T-helper 9 cell (primary cell): ENCODE measurements at places on chromosomes 16 and 17.

DNA sequence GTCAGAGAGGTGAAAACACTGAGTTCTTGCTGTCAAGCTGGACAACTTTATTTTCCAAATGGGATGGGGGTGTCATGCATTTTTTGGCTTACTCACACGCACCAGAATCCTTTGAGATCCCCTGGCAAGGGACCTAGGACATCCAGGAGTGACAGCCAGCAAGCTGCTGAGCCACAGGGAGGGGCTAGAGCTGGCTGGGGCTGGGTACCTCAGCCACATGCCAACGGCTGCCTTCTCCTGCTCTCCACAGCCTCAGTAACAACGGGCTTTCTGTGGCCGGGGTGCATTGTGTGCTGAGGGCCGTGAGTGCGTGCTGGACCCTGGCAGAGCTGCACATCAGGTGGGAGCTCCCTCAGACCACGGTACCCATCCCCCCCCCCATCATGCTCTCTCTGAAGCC lies 47.6 kb downstream of the NLRC5 start:
- DNase-seq = no peak

DNA sequence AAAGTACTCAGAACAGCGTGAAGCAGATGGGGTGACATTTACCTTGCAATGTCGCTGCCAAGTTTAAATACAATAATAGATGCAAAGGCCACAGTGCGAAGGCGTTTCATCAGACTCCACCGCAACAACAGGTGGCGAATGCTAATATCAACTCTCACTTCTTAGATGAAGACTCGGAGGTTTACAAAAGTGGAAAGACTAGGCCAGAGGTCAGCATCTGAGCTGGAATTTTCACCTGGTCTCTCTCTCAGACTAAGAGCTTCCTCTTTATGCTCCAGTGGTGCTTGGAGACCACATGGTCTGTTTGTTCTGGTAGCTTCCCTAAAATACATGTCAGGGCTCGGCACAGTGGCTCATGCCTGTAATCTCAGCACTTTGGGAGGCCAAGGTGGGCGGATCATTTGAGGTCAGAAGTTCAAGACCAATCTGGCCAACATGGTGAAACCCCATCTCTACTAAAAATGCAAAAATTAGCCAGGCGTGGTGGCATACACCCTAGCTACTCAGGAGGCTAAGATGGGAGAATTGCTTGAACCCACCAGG lies 169.1 kb downstream of the XYLT1 start:
- no peak for DNase-seq

DNA sequence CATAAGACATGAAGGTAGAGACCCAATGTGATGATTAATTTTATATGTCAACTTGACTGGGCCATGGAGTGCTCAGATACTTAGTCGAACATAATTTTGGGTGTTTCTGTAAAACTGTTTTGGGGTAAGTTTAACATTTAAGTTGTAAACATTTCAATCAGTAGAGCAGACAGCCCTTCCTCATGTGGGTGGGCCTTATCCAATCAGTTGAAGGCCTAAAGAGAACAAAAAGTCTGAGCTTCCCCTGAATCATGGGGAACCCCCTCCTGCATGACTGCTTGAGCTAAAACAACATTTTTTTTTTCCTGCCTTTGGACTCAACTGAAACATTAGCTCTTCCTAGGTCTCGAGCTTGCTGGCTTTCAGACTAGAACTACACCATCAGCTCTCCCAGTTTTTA lies 327.3 kb upstream of the SOX9 start:
- no peak for DNase-seq

DNA sequence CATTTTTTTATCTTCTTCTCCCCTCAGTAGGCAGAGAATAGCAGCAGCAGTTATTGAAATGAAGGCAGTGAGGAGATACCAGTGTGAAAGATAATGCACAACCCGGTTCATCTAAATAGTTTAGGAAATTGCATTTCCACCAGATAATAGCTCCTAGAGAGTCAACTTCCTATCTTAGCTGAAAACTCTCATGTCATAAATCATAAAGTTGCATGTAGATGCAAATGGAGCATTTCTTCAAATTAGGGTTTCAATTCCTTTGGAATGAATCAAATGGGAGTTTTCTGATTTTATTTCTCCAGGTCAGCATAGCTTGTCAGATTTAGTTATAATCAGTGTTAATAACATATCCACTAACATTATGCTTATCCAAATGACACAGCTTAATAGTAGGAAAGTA lies 335.3 kb downstream of the CNTNAP4 start:
- DNase-seq = no peak

DNA sequence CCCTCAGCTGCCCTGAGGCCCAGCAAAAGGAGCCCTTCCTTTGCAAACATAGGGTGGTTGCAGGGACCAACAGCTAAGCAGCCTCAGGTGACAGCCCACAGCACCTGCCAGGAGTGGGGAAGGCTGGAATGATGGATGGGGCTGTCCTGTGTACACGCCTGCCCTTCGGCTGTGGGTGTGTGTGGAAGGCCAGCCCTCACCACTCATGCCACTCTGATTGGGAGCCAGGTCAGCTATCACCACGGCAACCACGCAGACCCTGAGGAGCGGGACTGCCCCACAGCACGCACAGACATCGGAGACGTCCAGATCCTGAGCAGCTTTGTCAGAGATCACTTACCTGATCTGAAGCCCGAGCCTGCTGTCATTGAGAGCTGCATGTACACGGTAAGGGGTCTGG lies 11.9 kb downstream of the PIPOX start:
- no peak for DNase-seq

- peak; percentile 92 for DNase-seq
These were observed 945 bp downstream of the SGSH start for GRCh38 chr17:80219013-80219762.

DNA sequence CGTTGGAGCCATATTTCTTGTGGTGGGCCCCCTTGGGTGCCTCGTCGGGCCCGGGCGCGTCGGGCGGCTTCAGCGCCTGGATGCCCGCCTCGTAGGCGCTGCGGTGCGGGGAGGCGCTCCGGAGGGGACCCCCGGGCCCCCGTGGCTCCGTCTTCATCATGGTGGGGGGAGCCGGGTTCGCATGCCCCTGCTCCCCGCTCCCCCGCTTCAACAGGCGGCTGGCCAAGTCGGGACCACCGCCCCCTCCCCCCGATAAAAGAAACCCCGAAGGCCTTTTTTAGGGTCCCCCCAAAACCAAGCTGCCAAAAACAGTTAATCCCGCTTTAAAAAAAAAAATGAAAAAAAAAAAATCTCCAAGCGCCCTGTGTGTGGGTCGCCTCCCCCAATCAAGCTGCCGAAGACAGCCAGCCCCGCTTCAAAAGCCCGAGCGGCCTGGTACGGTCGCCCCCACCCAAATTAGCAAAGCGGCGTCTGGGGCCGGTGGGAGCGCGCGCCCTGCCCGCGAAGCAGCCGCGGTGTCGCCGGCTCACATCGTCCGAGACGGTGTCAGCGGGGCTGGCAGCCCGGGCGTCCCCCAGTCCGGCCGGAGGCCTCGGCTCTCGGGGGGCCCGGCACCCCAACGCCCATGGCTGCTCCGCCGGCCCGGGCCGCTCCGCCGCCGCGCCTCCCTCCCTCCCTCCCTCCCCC lies at the start of gene PPP1R9B:
TSS of gene PPP1R9B (minus strand) at position 324 of the 687 bp plus-strand sequence. CDS start at position 160, 164 bp downstream.
- peak; percentile 23 for DNase-seq

DNA sequence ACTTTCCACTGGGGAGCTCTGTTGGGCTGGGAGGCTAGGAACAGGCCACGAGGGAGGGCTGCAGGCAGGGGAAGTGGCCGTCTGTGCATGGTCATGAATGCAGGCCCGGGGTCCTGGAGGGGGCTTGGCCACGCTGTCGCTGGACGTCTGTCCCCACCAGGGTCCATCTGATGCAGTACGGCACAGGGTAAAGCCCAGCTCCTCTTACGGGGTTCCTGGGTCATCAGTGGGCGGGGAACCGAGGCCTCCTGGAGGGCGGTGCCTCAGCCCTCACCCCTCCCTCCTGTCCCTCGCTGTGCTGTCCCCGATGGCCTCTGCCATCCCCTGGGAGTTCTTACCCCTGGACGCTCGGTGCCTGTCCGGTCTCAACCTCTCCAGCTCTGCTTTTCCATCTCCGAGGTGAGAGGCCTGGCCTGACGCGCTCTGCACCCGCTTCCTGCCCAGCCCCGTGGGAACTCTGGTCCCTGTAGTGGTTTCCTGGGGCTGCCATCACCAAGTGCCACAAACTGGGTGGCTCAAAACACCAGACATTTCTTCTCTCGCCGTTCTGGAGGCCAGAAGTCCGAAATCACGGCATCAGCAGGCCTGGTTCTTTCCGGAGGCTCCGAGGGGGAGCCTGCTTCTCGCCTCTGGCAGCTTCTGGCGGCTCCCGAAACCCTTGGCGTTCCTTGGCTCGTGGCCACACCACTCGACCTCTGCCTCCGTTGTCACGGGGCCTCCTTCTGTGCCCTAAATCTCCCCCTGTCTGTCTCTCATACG lies 182.8 kb downstream of the SEC14L1 start:
- DNase-seq = no peak

GRCh38 chr16:89507834-89508590 lies at the start of gene SPG7:
TSS of gene SPG7 (plus strand) at chr16:89508403. CDS start at chr16:89508418, 15 bp downstream.
- peak; percentile 85 for DNase-seq

- DNase-seq = no peak
These were observed 5.9 kb downstream of the SKA2 start for GRCh38 chr17:59149051-59149450.

- DNase-seq = no peak
These were observed 59.0 kb downstream of the SPACA3 start for GRCh38 chr17:33050611-33051140.

DNA sequence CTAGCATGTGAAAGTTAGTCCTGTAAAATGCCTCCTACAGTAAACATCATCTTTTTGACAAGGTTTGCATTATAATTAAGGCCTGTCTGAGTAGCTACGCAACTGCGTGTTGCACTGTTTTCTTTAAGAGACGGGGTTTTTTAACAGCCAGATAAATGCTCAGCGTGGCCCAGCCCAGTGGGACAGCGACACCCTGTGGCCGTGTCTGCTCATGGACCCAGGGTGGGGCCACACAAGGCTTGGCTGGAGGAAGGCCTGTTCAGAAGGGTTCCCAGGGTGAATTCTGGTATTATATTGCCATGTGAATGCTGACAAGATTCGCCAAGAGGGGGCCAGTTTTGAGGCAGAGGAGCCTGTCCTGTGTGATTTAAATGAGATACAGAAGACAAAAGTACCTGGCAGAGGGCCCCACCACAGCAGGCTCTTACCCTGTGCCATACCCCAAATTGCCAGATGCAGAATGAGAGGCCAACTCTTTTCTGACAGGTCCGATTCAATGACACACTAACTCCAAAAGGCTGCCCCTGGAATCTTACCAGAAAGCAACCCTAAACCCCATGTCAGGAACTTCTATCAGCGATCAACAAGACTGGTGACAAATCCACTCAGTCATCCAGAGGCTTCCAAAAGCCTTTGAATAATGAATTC lies 65.9 kb upstream of the IRX6 start:
- peak; percentile 14 for DNase-seq

DNA sequence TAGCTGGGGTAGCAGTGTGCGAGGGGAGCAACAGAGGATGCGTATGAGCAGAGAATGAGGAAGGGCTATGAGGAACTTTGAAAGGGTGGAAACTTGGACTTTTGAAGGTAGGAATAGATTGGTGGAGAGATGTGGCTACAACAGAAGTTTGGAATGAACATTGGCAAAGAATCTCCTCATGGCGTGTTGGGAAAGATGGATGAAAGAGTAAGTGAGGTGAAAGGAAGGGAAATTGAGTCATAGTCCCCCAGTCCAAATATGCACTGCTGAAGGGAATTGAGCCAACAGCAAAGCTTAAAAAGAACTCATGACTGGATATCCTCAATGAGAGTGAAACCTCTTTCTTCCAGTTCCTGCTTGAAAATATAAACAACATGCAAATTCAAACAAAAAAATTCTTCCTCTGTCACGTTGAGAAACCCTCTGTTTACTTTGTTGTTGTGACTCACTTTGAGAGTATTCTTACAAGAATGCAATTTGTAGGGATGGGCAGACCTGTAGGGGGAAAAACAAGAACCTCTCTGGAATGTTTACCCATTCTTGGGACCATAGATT lies 313.2 kb upstream of the KCNJ16 start:
- DNase-seq = no peak

- no peak for DNase-seq
These were observed 4.3 kb upstream of the MYL4 start for GRCh38 chr17:47204722-47205418.

GRCh38 chr16:1631230-1631629 lies 19.1 kb downstream of the CRAMP1 start:
- no peak for DNase-seq

- no peak for DNase-seq
These were observed 111.3 kb downstream of the HS3ST3A1 start for GRCh38 chr17:13490427-13490826.

GRCh38 chr17:27762527-27763305 lies 37.6 kb downstream of the NOS2 start:
- DNase-seq = no peak

GRCh38 chr17:58336456-58337209 lies 8.0 kb upstream of the TSPOAP1 start:
- DNase-seq = no peak

DNA sequence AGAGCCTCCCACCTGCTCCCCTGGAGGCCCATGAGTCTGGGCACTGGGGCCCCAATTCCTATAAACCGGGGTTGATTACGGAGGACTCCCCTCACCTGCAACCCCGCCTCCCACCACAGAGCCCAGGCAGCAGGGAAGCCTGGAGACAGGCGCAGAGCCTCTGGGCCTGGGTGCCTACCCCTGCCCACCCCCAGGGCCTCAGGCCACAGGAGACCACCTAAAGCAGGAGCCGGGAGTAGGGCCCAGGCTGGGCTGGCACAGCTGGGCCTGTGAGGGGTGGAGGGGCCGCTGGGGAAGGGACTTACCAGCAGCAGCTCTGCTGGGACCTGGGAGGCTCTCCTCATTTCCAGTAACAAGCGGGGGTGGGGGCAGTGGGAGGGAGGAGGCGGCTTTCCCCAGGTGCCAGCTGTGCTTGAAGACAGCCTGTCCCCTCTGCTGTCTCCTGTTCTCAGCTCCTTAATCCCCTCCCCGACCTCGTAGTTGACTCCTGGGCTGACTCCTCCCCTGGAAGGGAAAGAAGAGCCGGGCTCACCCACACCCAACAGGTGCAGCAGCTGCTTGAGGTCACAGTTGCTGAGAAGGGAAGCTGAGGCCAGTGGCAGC lies 46.8 kb downstream of the TMEM235 start:
- no peak for DNase-seq

- DNase-seq = no peak
These were observed 59.8 kb downstream of the CYTH1 start for GRCh38 chr17:78722246-78722761.

DNA sequence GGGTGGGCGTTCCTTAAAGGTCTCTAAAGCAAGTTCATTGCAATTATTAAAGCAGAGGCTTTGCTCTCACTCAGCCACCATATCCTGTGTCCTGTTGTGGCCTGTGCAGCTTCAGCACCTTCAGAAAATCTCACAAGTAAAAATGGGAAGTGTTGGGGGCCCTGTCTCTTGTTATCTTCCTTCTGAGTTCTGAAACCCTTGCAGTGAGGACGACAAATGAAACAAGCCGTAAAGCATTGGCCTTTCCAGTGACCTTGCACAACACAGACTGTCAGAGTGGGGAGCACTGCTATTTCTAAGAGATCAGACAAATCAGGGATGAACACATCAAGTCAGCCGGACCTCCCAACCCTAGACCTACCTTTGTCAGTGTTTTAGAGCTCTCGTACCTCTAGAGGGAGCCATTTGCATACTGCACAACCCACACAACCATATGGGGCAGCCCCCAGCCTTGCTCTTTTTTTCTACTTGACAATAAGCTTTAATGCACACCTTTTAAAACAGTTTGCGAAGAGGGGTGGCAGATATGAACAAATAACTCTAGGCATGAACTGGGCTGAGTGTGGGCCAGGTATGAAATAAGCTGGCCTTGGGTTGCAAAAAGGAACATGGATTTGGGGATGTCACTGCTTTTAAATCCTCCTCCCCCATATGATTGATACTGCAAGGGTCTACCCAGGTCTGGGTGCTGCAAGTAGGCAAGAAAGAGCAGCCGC lies 89.8 kb downstream of the KATNIP start:
- DNase-seq = no peak
